Left colon (tissue), 2 donors: ENCODE measurements at places on chromosomes 7 and 10. TPM values are rescaled to one million over a fixed set of nuclear protein-coding genes. Genes with fewer than 3 reads are reported as not detected.

GRCh38 chr7:27151341-27151930 is 947 bp downstream of the HOXA3 start:
- DNase-seq: peak; percentile 40

COL1A2 gene
- total RNA-seq: 28.1 TPM

GRID2IP gene
- total RNA-seq: 0.67 TPM

DNA sequence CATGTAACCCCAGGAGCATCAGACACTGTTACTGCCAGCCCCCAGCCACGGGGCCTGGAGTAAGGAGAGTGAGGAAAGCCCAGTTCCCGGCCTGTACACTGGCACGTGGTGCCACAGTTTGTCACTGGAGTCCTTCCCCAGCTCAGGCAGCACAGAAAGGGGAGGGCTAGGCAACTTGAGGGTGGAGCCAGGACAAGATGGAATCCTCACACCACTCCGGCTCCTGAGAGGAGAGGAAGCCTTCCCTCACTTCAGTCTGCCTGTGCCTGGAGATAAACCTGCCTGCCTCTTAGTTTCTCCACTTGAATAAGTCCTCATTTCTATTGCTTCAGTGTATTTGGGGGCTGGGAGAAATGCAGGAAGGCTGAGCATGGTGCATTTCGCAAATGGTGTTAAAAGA is 176.0 kb downstream of the KIAA1217 start:
- no peak for DNase-seq

OR2A1 gene
- total RNA-seq: not detected

PNLIPRP2 gene
- total RNA-seq: 10.7 TPM

GRCh38 chr10:3782451-3783315 is 2.3 kb downstream of the KLF6 start:
- no peak for DNase-seq

- no peak for DNase-seq
Measured at GRCh38 chr10:129131457-129132132, 335.4 kb upstream of the MGMT start.

DNA sequence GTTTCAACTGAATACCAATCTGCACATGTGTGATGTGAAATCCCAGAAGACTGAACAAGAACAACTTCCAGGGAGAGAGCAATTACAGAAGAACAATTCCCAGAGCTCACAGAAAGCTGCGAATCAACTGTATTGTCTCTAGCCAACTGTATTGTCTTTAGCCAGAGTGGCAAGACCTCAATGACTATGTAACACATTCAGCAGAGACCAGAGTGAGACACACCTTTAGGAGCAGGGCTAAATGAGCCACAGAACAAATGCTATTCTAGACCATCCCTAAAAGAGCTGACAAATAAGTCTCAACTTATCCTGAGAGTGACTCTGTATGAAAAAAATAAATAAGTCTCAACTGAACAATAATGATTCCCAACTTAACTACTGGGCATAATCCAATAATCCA is 72.0 kb downstream of the KMT2C start:
- DNase-seq: no peak

DNA sequence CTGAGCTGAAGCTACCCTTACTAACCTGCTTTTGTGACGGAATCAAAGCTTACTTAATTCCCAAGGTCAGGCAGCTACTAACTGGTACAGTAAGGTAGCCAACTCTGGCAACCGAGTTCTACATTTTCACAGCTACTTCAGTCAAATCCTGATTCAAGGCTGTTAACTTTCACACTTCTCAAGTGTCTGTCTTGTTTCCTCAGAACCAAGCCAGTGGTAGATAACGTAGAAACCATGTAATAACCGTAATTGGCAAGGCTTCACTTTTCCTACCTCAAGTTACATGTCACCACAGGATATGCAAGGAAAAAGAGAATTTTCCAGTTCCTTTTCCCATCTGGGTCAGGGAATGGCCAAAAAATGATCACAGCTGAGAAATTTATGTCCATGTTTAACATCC is 746.7 kb downstream of the NRG3 start:
- DNase-seq: no peak

ADAMTS14 gene
- total RNA-seq: 2.1 TPM

- DNase-seq: no peak
Measured at GRCh38 chr7:127438836-127439235, 46.3 kb upstream of the ZNF800 start.

HOXA5 gene
- total RNA-seq: 13.0 TPM

MBL2 gene
- not detected for total RNA-seq

HTR7 gene
- 0.21 TPM for total RNA-seq

CABCOCO1 gene
- total RNA-seq: not detected

FZD1 gene
- 7.4 TPM for total RNA-seq

INHBA gene
- 0.15 TPM for total RNA-seq

WBP1L gene
- 37.8 TPM for total RNA-seq

DNA sequence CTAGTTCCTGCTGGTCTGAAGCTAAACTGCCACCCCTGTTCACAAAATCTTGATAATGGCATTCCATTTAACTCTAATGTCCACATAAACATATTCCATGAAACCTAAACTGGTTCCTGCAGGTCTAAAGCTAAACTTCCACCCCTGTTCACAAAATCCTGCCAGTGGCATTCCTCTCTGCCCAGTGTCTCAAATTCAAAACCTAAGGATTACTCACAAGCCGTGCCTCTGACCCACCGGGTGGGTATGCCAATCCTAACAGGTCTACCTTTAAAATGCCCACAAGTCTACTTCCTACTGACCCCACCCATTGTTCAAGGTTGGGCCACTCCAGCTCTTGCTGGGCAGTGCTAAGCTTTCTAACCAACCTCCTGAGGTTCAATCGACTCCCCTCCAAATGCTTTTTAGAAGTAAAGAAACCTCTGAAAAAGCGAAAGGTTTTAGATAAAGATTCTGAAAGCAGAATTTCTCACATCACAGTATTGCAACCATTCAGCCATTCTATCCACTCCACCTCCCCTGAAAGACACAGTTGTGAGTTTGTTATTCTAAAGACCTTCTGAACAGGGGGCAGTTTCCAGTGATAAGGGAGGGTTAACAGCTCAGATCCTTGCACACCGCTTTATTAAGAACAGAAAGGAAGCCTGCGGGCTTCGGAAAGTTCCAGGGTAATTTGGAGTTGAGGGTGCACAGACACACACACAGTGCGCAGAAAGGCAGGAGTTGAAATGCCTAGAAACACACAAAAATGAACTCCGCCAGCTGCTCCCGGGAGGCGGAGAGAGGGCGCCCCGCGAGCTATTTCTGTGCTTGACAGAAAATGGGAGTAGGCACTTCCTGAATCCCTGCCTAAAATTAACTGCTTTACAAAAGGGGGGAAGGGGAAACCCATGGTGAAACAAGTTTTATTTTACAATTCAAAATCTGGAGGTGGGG is 87.7 kb downstream of the TNS3 start:
- no peak for DNase-seq

GRCh38 chr7:116284390-116284789 is 74.1 kb downstream of the TES start:
- no peak for DNase-seq

DNA sequence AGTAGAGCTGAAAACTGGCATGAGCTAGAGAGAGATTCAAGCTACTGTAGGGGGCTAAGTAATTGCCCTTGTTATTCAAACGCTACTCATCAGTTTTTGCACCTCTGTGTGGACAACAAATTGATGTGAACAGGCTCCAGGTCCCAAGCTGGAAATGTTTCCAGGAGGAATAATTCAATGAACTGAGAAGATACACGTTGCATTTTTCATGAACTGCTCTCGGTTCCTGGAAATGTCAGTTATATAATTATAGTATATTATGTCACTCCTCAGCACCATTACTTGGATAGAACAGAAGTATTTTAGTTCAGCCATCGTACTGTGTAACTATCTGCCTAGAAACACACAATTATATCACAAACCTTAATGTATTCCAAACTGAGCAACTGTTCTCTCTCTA is 65.9 kb upstream of the A1CF start:
- DNase-seq: no peak
